ENCODE measurements at places on chromosomes 13 and 19.

DNA sequence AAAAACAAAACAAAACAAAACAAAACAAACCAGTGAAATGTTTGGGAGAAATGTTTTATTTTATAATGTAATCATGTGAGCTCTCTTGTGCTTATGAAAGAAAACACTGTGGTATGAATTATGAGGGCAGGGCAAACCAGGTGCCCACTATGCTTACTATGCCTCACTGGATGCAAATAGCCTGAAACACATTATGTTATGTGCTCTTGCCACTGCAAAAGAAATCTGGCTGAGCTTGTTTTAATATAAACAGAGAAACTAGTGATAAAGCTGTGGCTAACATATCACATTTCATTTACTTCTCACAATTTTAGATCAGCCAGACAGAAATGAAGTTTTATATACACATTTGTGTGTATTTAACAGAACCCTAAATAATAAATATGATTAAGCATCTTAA lies 8.7 kb upstream of the NBEA start:
- no peaks in the 10 kb centered on the region for H3K36me3 ChIP-seq
- H3K27me3 ChIP-seq: peaks cover 24% of the 10 kb centered on the region
- DNase-seq: no peak
- no peak overlapping the region for H3K4me3 ChIP-seq
- no peak overlapping the region for H3K27ac ChIP-seq
- H3K4me1 ChIP-seq: no peaks in the 10 kb centered on the region

- H3K27me3 ChIP-seq: no peaks in the 10 kb centered on the region
- no peak overlapping the region for H3K4me3 ChIP-seq
- no peaks in the 10 kb centered on the region for H3K36me3 ChIP-seq
Observed at GRCh38 chr19:31947436-31948115, 397.8 kb upstream of the ZNF507 start.

DNA sequence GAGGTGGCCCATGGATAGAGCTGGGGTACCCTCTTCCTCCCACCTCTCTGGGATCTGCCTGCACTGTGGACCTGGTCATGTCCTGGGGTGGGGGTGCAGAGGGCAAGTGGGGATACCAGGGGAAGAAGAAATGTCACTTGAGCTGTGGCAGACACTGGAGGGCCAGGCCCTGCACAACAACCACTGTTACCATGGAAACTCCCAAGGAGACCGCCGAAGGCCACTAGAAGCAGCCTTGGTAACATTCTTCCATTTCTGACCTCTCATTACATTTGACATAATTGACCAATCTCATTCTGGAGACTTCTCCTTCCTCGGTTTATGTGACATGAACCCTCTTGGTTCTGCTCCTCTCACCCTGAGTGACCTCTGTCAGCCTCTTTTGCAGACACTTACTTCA lies 179.9 kb upstream of the SERP2 start:
- no peak overlapping the region for H3K4me3 ChIP-seq
- no peak overlapping the region for H3K27ac ChIP-seq
- H3K27me3 ChIP-seq: peaks cover 12% of the 10 kb centered on the region
- no peaks in the 10 kb centered on the region for H3K4me1 ChIP-seq
- DNase-seq: no peak
- no peaks in the 10 kb centered on the region for H3K36me3 ChIP-seq

GRCh38 chr13:106533943-106534638 lies 1.4 kb downstream of the EFNB2 start:
- peaks cover 37% of the 10 kb centered on the region for H3K27me3 ChIP-seq
- peak; percentile 41 for DNase-seq
- H3K4me1 ChIP-seq: peaks cover 21% of the 10 kb centered on the region
- no peaks in the 10 kb centered on the region for H3K36me3 ChIP-seq
- H3K4me3 ChIP-seq: peak overlapping the region; percentile 74

DNA sequence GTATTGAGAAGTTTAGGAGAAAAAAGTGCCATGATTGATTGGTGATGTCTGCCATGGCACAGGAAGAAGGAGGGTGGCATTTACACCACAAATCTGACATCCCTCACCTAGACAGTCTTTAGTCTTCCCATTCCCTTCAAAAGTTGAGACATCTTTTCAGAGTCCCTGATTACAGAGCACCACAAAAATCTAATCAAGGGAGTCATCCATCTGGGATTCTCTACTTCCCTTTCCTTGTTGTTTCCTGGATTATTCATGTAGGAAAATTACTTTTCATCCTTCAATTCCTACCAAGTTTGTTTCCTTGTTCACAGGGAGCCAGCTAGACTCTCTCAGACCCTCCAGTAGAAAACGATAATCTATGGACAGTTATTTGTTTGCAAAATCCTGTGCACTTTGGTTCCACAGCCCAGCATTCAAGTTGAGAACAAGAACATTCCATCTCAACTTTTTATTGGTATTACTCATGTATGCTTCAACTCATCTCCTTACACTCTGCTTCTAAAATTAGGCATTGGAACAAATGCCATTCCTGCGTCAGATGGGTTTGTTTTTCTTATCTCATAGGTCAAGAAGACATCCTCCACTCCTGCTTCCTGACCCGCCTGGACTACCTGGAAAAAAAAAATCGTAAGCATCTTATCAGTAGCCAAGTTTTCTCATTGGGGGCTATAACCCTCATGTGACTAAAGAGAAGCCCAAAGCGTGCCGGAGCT lies 259.9 kb downstream of the FOXO1 start:
- no peak for DNase-seq
- H3K4me1 ChIP-seq: peaks cover 24% of the 10 kb centered on the region
- H3K27ac ChIP-seq: no peak overlapping the region
- H3K4me3 ChIP-seq: no peak overlapping the region
- H3K27me3 ChIP-seq: no peaks in the 10 kb centered on the region

DNA sequence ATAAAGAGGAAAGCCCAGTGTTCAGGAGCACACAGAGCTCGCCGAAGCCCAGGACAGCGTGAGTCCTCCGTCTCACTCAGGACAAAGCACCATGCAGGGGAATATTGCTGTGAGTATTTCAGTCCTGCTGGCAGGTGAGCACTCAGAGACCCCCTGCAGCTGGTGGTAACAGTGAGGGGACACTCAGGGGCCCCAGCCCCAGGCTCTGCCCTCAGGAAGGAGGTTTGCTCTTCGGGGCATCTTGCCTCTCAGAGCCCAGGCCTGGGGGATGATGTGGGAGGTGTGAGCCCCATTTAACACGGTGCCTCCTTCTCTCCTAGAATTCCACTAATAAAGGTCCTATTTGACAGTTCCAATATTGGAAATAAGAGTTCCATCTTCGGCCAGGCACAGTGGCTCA lies 14.8 kb downstream of the LILRA1 start:
- H3K36me3 ChIP-seq: no peaks in the 10 kb centered on the region
- no peak overlapping the region for H3K4me3 ChIP-seq
- no peaks in the 10 kb centered on the region for H3K27me3 ChIP-seq
- no peak for DNase-seq
- peak overlapping the region; percentile 50 for H3K27ac ChIP-seq

- peaks cover 16% of the 10 kb centered on the region for H3K4me1 ChIP-seq
- DNase-seq: no peak
Observed at GRCh38 chr13:40764587-40765403, 6.2 kb downstream of the MRPS31 start.

- no peak overlapping the region for H3K27ac ChIP-seq
- H3K4me1 ChIP-seq: peaks cover 9% of the 10 kb centered on the region
- no peaks in the 10 kb centered on the region for H3K36me3 ChIP-seq
- no peaks in the 10 kb centered on the region for H3K27me3 ChIP-seq
Observed at GRCh38 chr19:8413629-8413995, 507 bp downstream of the MARCHF2 start.

DNA sequence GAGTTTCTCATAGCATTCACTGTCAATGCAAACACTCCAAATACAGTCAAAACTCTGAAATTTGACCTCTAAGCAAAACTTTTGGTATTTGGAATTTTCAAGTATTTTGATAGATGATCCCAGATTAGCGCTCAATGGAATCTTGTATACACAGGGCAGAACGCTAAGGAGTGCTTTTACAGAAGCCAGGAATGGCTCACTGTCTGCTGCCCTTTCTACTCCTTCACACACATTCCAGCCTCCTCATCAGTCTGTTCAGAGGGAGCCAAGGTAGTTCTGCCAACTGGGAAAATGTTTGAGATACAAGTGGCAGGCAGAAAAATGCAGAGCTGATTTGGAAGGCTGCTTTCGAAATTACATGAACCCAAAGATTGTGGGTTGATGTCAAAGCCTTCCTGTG lies 4.4 kb upstream of the STARD13 start:
- no peak overlapping the region for H3K4me3 ChIP-seq
- DNase-seq: no peak
- peaks cover 14% of the 10 kb centered on the region for H3K4me1 ChIP-seq
- H3K27me3 ChIP-seq: peaks cover 23% of the 10 kb centered on the region
- H3K27ac ChIP-seq: no peak overlapping the region

DNA sequence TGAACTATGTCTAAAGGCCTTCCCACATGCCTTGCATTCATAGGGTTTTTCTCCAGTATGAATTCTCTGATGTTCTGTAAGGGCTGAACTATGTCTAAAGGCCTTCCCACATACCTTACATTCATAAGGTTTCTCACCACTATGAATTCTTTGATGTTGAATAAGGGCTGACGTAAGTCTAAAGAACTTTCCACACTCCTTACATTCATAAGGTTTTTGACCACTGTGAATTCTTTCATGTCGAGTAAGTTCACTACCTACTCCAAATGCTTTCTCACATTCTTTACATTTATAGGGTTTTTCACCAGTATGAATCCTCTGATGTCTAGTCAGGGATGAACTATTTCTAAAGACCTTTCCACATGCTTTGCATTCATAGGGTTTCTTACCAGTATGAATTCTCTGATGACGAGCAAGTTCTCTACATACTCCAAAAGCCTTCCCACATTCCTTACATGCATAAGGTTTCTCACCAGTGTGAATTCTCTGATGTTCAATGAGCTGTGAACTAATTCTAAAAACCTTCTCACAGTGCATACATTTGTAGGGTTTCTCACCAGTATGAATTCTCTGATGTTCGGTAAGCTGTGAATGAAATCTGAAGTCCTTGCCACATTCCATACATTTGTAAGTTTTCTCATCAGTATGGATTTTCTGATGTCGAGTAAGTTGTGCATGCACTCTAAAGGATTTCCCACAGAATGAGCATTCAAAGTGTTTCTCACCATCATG lies 19.1 kb upstream of the ZNF260 start:
- H3K4me1 ChIP-seq: no peaks in the 10 kb centered on the region
- no peak overlapping the region for H3K4me3 ChIP-seq
- no peak overlapping the region for H3K27ac ChIP-seq
- no peaks in the 10 kb centered on the region for H3K27me3 ChIP-seq
- DNase-seq: no peak

DNA sequence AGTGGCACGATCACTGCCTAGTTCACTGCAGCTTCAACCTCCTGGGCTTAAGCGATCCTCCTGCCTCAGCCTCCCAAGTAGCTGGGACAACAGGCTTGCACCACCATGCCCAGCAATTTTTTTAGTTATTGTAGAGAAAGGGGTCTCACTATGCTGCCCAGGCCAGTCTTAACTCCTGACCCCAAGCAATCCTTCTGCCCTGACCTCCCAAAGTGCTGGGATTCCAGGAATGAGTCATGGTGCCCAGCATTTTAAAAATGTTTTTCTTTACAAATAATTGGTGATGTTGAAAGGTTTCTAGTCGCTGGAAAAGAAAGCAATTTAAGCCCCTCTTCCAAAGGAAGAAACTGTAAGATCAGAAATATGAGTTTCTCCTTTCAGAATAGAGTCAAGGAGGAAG lies 19.4 kb downstream of the DYRK1B start:
- H3K4me3 ChIP-seq: no peak overlapping the region
- H3K27ac ChIP-seq: no peak overlapping the region
- peaks cover 16% of the 10 kb centered on the region for H3K36me3 ChIP-seq
- no peak for DNase-seq

GRCh38 chr19:10971107-10971726 lies 10.4 kb downstream of the SMARCA4 start:
- no peaks in the 10 kb centered on the region for H3K27me3 ChIP-seq
- H3K36me3 ChIP-seq: peaks cover 1% of the 10 kb centered on the region
- H3K4me1 ChIP-seq: peaks cover 56% of the 10 kb centered on the region
- no peak overlapping the region for H3K4me3 ChIP-seq

- no peak for DNase-seq
- H3K4me3 ChIP-seq: no peak overlapping the region
- no peak overlapping the region for H3K27ac ChIP-seq
- peaks cover 5% of the 10 kb centered on the region for H3K4me1 ChIP-seq
- H3K36me3 ChIP-seq: no peaks in the 10 kb centered on the region
- H3K27me3 ChIP-seq: no peaks in the 10 kb centered on the region
Observed at GRCh38 chr13:30593001-30593400, 24.7 kb upstream of the USPL1 start.

DNA sequence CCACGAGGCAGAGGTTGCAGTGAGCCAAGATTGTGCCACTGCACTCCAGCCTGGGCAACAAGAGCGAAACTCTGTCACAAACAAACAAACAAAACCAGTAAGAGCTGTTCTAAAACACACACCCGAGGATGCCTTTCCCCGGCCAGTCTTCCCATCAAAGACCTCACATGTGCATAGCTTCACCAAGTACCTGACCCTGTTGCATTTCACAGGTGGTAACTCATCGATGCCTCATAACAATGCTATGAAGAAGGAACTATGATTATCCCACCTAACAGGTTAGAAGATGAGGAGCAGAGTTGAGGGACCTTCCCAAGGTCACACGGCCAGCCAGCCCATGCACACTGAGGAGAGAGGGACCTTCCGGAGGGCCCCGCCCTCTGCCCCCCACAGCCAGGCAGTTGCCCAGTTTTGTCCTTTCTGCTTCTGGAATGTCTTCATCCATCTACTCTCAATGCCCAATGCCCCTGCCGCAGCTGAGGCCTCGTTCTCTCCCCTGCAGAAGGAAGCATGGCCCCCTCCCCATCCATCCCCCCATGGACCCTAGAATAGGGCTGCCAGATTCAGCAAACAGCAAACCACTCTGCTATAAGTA lies 16.8 kb upstream of the LENG8 start:
- peaks cover 12% of the 10 kb centered on the region for H3K27me3 ChIP-seq
- DNase-seq: no peak
- H3K27ac ChIP-seq: no peak overlapping the region
- H3K4me1 ChIP-seq: peaks cover 20% of the 10 kb centered on the region

- DNase-seq: no peak
- peaks cover 20% of the 10 kb centered on the region for H3K4me1 ChIP-seq
- peaks cover 26% of the 10 kb centered on the region for H3K36me3 ChIP-seq
- H3K27ac ChIP-seq: peak overlapping the region; percentile 89
- H3K27me3 ChIP-seq: peaks cover 16% of the 10 kb centered on the region
Observed at GRCh38 chr13:52012512-52012836, 276 bp downstream of the ALG11 start.

DNA sequence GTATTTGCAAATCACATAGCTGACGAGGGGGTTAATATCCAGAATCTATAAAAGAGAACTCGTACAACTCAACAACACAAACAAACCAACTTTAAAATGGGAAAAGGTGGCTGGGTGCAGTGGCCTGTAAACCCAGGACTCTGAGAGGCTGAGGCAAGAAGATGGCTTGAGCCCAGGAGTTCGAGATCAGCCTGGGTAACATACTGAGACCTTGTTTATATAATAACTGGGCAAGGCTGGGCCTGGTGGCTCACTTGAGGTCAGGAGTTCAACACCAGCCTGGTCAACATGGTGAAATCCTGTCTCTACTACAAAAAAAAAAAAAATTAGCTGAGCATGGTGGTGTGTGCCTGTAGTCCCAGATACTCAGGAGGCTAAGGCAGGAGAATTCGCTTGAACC lies 21.8 kb upstream of the TM6SF2 start:
- no peak overlapping the region for H3K4me3 ChIP-seq
- H3K27ac ChIP-seq: no peak overlapping the region
- H3K36me3 ChIP-seq: peaks cover 74% of the 10 kb centered on the region
- no peak for DNase-seq
- H3K27me3 ChIP-seq: no peaks in the 10 kb centered on the region

- H3K4me3 ChIP-seq: no peak overlapping the region
- no peak overlapping the region for H3K27ac ChIP-seq
- no peaks in the 10 kb centered on the region for H3K27me3 ChIP-seq
- no peak for DNase-seq
- H3K4me1 ChIP-seq: no peaks in the 10 kb centered on the region
Observed at GRCh38 chr19:13817018-13817614, 21.9 kb downstream of the ZSWIM4 start.
